ENCODE measurements at places on chromosomes 1 and 21. TPM values are rescaled to one million over a fixed set of nuclear protein-coding genes. Genes with fewer than 3 reads are reported as not detected.

- no peak for DNase-seq
Measured at GRCh38 chr1:221816899-221817298, 75.0 kb upstream of the DUSP10 start.

GRCh38 chr1:83639785-83640184 is 359.1 kb downstream of the TTLL7 start:
- DNase-seq: no peak

DNA sequence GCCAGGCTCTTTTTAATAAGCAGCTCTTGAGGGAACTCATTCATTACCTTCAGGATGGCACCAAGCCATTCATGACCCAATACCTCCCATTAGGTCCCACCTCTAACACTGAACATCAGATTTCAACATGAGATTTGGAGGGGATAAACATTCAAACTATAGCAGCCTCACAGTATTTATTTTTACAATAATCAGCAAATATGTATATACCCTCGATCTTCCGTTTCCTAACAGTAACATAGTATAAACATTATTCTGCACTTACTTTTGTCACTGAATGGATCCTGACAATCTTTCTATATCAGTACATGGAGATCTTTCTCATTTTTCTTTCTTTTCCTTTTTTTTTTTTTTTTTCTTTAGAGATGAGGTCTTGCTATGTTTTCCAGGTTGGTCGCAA is 5.4 kb downstream of the CATSPER4 start:
- no peak for DNase-seq

GRCh38 chr1:96498744-96499340 is 222.7 kb upstream of the PTBP2 start:
- no peak for DNase-seq

- no peak for DNase-seq
Measured at GRCh38 chr1:66539491-66539890, 5.5 kb downstream of the SGIP1 start.

DNA sequence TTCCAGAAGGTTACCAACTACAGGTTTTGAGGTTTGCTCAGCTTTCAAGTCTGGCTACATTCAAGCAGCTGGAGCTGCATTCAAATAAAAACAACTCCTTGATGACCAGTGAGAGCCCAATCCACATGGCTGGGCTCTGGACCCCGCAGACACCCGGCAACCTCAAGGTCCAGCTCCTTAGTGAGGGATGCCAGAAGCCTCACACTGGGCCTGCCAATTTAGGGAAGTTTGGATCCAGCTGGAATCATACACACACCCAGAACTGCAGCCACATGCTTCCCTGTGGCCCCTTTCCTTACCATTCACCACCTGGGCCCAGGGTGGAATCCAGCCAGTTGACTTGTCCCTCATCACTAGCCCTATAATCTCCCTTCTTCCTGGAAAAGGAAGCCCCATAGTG is 123.7 kb downstream of the UBE2U start:
- DNase-seq: no peak

DNA sequence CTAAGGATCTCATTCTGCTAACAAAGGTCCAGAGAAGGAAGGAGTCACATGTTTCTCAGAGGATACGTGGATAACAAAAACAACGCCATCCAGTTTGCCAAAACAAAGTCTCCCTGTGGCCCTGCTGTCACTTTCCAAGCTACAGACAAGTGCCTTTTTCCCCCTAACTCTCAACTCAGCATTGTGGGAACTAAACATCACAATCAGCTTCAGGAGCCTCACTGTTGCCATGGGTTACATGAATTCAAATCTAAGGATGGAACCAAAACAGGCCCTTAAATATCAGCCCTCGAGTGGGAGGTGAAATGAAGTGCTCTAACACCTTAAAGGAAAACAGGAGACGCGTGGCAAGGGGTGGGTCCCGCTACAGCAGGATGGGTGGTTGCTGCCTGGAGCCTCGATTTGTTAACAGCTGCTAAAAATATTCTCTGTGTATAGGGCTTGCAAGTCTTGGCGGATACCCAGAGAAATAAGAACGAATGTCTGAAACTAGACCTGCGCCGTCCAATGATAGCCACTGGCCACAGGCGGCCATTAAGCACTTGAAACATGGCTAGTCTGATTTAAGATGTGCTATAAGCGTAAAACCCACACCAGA is 66.4 kb upstream of the SOD1 start:
- no peak for DNase-seq

- no peak for DNase-seq
Measured at GRCh38 chr1:23699280-23700179, 7.9 kb downstream of the RPL11 start.

GRCh38 chr1:152855661-152856060 is 4.1 kb upstream of the LCE7A start:
- no peak for DNase-seq

GRCh38 chr1:211118407-211119102 is 15.4 kb downstream of the KCNH1 start:
- DNase-seq: no peak

GRCh38 chr1:103256490-103256889 is 148.2 kb upstream of the COL11A1 start:
- DNase-seq: no peak

DNA sequence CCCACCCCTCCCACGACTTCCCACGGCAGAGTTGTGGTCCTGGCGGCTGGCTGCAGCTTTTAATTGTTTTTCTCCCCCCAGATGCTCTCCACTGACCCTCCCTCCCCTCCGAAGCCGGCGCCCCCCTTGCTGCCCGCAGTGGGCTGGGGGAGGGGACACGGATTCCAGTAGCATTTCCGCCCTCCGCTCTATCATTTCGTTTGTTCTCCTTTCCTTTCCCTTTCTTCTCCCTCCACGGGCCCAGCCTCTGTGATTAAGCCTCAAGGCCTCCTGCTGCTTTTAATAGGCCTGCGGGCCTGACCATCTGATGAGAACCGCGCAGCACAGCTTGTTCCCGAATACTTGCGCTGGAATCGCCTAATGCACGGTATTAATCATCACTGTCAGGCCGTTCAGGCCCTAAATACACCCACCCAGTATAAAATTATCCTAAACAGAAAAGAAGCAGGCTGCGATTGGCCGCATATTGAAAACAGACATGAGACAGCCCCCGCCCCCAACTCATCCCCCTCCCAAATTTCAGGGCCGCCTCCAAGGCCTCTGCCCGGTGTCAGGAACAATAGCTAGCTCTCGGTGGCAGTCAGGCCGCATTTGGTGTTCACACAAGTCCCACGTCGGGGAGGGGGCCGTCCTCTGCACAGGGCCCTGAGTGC is 102.0 kb upstream of the ARHGEF16 start:
- peak; percentile 37 for DNase-seq

- no peak for DNase-seq
Measured at GRCh38 chr1:19654386-19654785, 10.3 kb downstream of the NBL1 start.

GRCh38 chr1:222126052-222126451 is 384.2 kb upstream of the DUSP10 start:
- no peak for DNase-seq

- peak; percentile 75 for DNase-seq
Measured at GRCh38 chr21:44874497-44875315, 1.2 kb upstream of the PTTG1IP start.

GRCh38 chr1:229694053-229694693 is 68.1 kb downstream of the URB2 start:
- DNase-seq: peak; percentile 90

DNA sequence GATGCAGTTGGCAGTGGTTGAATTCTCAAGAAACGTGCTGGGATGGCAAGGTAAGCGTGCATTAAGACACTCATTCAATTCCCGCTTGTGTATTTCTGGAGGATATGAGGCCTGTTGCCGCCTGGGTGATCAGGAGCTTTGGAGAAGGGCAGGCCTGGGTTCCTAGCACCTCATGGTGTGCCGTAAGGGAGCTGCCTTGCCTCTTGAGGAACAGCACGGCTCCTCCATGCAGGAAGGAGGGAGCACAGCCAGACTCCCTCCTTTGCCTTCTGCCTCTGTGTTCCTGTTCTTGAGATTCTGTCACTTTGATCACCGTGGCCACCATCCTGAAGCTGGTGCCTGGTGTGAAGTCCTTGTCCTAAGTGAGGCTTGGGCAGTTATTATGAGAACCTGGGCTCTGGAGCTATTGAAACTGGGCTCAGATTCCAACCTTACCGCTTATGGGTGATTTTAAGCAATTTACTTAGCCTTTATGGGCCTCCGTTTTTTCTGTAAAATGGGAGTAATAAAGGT is 18.3 kb downstream of the SLFNL1 start:
- DNase-seq: no peak

DNA sequence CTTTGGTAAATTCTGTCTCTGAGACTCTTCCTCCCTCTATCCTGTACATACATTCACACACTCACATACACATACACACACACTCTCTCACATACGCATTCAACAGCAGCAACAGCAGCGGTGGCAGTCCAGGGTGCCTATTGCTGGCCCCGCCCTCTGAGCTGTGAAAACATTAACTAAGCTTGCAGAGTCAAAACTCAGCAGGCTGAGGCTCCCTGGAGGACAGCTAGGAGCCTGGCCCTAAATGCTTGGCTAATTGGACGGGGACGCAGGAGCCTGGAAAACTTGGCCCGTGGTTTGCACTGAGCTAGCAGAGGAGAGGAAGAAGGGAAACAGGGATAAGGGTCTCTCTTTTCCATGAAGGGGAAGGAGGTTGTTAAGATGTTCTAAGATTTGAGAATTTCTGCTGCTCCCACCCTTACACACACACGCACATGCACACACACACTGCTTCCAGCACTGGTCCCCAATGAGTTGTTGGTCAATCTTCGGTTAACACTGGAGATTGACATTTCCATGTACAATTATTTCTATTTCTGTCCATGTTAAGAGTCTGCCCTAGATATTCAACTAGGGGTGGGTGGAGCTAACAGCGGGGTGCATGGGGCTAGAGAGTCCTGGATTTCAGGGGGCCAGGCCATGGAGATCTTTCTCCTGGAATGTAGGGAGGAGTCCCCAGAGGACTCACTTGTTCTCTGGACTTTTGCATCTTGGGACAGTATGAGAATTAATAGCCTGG is 94.2 kb downstream of the PLXNA2 start:
- DNase-seq: no peak

- no peak for DNase-seq
Measured at GRCh38 chr1:178101266-178101630, 7.3 kb downstream of the RASAL2 start.

- DNase-seq: no peak
Measured at GRCh38 chr1:40187399-40187798, 26.2 kb downstream of the RLF start.

- DNase-seq: no peak
Measured at GRCh38 chr1:94852788-94853187, 32.6 kb downstream of the SLC44A3 start.

- no peak for DNase-seq
Measured at GRCh38 chr1:247077876-247078257, 744 bp downstream of the ZNF670 start.

- DNase-seq: no peak
Measured at GRCh38 chr1:67100833-67101232, 33.9 kb downstream of the C1orf141 start.

DNA sequence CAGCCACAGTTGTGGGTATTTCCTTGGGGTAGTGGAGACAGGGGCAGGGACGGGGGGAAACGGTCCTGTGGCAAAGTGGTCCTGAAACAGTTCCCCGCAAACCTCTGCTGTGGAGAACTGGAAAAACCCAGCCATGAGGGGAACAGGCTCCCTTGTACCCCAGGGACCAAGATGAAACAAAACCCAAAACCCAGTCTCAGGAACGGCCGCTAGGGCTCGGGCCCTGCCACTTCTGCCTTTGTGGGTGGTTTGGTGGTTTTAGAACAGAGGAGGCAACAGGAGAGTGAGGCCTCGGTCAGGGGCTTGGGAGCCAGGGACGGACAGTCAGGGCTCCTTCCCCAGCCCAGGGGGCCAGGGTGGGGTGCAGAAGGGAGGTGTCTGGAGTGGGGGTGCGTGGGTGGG is 24.8 kb upstream of the EDN2 start:
- no peak for DNase-seq

- no peak for DNase-seq
Measured at GRCh38 chr1:147185432-147185831, 13.2 kb upstream of the PRKAB2 start.

DNA sequence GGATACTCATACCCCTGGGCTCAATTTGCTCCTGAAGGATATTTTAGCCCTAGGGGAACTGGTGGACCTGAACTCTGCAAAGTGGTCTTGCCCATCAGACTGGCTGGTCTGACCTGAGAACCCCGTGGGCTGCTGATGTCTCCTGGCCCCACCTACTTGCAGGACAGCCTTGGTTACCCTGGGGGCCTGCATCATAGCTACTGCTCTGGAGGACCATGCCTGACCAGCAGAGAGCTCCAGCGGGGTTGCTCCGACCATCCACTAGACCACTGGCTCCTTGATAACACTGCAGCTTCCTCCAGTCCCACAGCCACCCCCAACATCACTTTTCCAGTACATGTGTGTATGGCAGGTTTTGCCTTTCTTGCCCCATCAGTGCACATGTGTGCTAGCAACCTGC is 331.6 kb upstream of the BRINP3 start:
- no peak for DNase-seq

GRCh38 chr1:247370786-247371732 is 39.4 kb upstream of the ZNF496 start:
- no peak for DNase-seq

Gene AP4B1
- polyA plus RNA-seq: 11.4 TPM

Gene EXO1
- polyA plus RNA-seq: 0.06 TPM

Gene PCNX2
- 0.82 TPM for polyA plus RNA-seq

Gene MXRA8
- 10.1 TPM for polyA plus RNA-seq

Gene TRNAU1AP
- polyA plus RNA-seq: 12.9 TPM

Gene CYB5RL
- 0.89 TPM for polyA plus RNA-seq

Gene SELL
- polyA plus RNA-seq: 0.35 TPM

Gene SPRR2E
- not detected for polyA plus RNA-seq

Gene CORT
- polyA plus RNA-seq: not detected

Gene C1orf87
- polyA plus RNA-seq: not detected

Gene CLCA4
- not detected for polyA plus RNA-seq

Gene TRPM2
- 0.08 TPM for polyA plus RNA-seq

Gene DUSP10
- polyA plus RNA-seq: 4.8 TPM

Gene DMRTA2
- not detected for polyA plus RNA-seq

Gene RIMS3
- 0.31 TPM for polyA plus RNA-seq

Gene ATP1B1
- 228 TPM for polyA plus RNA-seq

Gene SLC25A34
- 1.3 TPM for polyA plus RNA-seq
